ENCODE measurements at places on chromosomes 3 and 15.

- DNase-seq, result no peak
Measured at GRCh38 chr3:151644020-151644620, 89.6 kb upstream of the AADACL2 start.

- DNase-seq, result no peak
Measured at GRCh38 chr3:113268311-113268710, 57.0 kb downstream of the BOC start.

GRCh38 chr15:77186594-77187011 lies 115.7 kb upstream of the TSPAN3 start:
- DNase-seq, result no peak

DNA sequence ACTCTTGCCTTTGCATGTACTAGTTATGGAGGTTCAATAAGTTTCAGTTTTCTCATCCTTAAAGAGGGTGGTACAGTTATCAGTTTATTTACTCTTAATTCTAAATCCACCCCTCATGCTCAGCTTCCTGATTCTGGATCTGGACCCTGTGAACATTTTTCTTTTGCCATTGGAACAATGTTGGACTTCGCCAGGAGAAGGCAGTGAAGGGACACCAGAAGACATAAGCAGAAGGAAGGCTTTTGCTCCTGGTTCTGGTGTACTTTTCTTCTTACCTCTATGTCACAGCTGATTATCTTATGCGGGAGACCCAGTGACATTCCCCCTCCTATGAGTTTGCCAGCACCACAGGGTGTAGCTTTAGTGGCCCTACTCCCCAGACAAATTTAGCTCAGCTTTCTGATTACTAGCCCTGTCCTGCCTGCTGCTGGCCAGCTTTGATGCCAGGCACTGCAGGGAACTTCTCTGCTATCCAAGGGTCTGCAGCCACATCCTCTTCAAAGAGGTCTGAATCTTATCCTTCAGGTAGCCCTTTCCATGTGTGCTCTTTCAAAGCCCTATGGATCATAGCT lies 466.3 kb upstream of the EPHA3 start:
- DNase-seq, result no peak

GRCh38 chr15:77020348-77021087 lies 25.6 kb downstream of the PSTPIP1 start:
- DNase-seq, result no peak

DNA sequence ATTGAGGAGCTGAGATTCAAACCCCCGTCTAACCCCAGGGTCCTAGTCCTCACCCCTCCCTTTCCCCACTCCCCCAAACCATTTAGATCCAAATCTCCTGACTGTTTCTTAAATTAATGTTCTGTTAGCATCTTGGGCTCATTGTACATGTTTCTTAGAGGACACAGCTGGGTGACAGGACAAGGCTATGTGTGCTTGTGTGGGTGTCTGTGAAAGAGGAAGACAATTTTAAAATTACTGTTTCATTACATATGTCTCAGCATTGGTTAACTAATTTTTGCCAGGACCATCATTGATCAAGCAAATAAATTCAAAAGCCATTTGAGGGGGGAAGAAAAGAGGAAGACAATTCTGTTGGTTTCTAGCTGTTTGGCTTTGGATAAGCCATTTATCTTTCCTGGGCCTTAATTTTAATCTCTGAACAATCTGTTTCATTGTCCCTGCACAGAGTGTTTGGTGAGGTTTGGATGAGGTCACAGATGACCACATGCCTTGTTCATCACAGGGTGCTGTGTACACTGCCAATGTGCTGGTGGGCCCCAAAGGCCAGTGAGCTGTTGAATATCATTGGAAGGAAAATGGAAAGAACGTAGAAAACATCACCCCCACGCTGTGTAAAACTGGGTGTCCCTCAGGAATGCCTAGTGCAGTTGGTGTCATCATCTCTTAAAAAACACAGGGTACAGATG lies 51.9 kb downstream of the RPLP1 start:
- no peak for DNase-seq

GRCh38 chr3:53384465-53385423 lies 37.4 kb upstream of the DCP1A start:
- no peak for DNase-seq

- DNase-seq, result no peak
Measured at GRCh38 chr3:159796744-159797143, 191.9 kb upstream of the IL12A start.

GRCh38 chr3:65808407-65808806 lies 230.3 kb downstream of the MAGI1 start:
- DNase-seq, result no peak

DNA sequence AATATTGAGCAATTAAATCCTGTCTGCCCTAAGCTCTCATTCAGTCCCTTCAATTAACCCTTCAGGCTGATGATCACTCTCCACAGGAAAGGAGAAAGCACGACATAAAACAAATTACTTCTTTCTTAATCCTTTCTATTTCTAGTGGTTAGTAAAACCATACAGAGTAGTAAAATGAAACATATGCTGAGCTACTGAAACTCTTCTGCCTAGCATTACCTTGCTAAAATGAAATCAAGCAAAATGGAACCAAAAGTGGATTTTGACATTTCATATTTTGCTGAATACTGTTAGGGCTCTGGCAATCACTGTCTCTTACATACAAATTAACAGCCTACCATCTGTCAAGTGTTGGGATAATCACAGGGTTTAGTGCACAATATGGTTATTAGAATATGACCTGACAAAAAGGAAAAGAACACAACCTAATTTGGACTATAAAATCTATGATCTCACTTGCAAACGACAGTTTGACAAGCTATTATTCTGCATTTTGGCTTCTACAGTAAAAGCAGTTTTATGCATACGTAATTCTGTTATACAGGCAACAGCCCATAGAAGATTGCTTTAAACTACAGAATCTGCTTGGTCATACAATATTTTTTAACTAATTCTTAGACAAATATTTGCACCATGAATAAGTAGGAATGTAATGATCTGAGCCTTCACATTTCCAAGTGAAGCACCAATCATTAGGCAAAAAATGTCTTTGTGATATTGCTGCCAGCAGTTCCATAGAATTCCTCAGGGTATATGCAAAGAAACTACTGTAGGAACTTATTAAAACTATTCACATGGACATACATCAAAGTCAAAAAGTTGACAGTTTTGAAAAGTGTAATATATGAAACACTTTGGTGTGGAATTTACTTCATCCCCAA lies 105.0 kb downstream of the FHIT start:
- DNase-seq, result no peak

DNA sequence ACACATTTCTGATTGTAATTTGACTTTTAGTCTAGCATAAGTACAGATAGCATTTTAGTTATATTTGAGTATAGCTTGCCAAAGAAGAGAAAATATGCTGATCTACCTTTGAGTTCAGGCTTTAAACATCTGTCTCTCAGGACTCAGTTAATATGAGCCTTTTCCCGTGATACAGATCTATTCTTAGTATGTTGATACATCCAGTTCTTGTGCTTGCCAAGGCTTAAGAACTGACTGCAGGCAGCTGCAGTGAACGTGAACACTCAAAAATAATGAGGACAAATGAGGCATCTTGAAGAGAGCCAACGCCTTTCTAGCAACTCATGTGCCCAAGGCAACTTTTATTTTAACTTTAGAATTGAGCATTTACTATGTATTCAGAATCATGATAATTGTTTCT lies 325.5 kb downstream of the SI start:
- DNase-seq, result no peak

GRCh38 chr3:76942101-76942500 lies 97.8 kb upstream of the ROBO2 start:
- DNase-seq, result no peak

DNA sequence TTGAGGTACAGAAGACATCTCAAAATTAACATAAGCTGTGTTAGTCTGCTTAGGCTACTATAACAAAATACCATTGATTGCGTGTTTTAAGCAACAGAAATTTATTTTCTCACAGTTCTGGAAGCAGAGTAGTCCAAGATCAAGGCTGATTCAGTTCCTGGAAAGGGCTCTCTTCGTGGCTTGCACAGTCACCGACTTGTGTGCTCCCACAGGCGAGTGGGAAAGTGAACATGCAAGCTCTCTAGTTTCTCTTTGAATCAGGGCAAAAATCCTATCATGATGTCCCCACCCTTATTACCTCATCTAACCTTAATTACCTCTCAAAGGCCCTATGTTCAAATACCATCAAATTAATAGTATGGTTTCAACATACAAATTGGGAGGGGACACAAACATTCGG lies 505.9 kb downstream of the ZIC1 start:
- no peak for DNase-seq

DNA sequence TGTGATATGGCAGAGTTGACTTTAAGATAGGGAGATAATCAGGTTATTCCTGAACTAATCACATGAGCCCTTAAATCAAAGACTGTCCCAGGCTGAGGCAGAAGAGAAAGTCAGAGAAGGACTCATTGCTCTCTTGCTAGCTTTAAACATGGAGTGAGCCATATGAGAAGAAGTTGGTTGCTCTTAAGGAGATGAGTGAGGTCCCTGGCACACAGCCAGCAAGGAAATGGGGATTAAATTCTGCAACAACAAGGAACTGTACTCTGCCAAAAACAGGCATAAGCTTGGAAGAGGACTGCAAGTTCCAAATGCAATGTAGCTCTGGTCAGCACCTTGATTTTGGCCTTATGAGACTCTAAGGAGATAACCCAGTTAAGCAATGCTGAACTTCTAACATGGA lies 457.0 kb downstream of the PLOD2 start:
- no peak for DNase-seq

- DNase-seq, result no peak
Measured at GRCh38 chr3:42902257-42902656, 3.7 kb upstream of the ZNF662 start.

- DNase-seq, result no peak
Measured at GRCh38 chr15:85354461-85354860, 25.9 kb upstream of the AKAP13 start.

- DNase-seq, result no peak
Measured at GRCh38 chr3:188194332-188194731, 40.4 kb downstream of the LPP start.

DNA sequence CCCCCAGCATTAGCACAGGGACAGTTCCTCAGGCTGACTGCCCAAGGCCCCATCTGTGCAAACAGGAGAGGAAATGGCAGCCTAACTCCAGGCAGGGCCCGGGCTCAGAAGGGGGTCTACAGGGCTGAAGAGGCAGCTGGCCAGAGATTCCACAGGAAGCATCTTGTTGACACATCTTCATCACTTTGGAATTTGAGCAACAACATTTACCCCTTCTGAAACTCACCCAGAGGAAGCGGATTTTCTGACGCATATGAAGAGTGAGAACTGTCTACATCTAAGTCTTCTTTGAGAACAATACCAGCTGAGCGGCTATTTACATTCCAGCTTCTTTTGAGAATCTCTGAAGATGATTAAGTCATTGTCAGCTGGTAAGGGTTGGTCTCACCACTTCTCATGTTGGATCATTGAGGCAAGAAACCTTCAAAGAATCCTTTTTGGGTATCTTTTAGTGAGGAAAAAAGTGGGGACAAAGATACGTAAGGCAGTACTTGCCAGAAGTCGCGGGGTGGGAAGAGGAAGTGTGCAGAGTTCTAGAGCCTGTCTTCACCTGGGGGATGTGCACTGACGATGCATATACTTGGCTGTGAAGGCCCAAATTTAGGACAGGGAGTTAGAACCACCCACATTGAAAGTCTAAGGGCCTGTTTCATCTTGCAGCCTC lies 25.4 kb upstream of the SRP14 start:
- DNase-seq, result no peak

GRCh38 chr15:69530991-69531664 lies 78.5 kb downstream of the RPLP1 start:
- peak; percentile 24 for DNase-seq

DNA sequence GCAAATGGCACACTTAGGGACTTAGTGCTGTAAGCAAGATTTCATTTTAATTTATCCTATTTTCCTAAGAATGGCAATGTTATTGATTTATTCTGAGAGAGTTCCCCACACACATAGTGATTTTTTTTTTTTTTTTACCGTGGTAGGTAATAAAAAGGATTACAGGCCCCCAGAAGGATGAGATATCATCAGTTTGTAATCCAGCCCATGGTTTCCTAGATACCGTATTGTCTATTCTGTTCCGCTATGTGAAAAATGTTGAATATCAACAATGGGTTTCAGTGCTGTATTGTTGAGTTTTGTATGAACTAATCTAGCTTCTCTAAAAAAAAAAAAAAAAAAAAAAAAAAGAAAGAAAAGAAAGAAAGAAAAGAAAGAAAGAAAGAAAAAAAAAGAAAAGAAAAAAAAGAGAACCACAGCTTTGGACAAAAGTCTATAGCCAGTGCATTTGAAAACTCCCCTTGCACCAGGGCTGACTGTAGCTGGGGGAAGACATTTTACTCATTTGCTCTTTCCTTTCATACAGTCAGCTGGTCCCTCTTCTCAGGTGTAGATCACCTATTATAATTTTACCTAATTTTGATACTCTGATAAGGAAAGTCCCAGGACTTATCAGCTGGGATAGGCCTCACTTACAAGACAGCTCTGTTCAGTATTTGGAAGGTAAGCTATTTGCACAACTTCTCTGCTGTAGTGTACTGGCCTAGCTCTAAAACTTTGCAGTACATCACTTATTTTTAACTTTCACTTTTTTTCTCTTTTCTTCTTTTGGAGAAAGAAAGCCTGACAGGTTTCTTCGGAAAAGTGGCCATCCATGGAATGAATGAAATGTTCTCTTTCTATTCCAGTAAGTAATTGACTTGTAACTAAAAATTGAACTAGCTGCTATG lies 101.4 kb upstream of the SOX2 start:
- no peak for DNase-seq

DNA sequence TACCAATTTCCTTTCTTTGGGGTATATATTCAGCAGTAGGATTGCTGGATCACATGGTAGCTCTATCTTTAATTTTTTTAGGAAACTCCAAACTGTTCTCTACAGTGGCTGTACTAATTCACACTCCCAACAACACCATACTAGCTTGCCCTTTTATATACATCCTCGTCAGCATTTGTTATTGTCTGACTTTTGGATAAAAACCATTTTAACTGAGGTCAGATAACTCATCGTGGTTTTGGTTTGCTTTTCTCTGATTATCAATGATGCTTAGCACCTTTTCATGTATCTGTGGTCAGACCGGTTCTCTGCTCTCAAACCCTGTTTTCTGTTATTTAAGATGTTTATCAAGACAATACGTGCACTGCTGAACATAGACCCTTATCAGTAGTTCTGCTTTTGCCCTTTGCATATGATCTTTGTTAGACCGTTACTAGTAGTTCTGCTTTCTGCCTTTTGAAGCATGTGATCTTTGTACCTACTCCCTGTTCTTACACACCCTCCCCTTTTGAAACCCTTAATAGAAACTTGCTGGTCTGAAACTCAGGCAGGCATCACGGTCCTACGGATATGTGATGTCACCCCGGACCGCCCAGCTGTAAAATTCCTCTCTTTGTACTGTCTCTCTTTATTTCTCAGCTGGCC lies 474.3 kb downstream of the RSL24D1 start:
- no peak for DNase-seq

DNA sequence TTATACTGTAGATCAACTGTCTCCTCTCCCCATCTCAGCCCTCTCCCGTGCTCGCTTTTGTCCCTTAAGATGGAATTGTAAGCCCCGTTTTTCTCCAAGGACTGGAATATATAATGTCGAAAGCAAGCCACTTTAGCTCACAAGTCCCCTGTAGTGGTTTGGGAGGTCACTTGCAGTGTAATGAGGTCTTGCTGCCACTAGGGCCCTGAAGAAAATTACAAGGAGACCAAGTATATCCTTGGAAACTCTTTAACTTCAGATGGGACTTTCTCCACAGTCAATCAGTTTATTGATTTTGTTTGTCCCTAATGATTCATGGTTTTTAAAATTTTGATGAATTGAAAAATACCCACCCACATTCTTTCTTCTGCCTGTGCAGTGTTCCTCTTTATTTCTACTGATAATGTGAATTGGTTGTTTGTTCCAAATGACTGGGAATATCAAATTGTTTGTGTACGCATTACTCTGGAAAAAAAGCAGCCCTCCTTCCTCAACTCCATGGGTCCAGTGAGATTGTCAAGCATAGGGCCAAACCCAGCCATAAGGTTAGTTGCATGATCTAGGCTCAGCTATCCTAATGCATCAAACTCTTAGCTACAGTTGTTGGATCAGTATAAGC lies 294.8 kb downstream of the MCTP2 start:
- DNase-seq, result no peak

All from hypothalamus (tissue), 51 donors.